ENCODE measurements at places on chromosomes 12 and 14.

GRCh38 chr12:28258998-28259397 is 68.7 kb downstream of the CCDC91 start:
- no peak for DNase-seq

DNA sequence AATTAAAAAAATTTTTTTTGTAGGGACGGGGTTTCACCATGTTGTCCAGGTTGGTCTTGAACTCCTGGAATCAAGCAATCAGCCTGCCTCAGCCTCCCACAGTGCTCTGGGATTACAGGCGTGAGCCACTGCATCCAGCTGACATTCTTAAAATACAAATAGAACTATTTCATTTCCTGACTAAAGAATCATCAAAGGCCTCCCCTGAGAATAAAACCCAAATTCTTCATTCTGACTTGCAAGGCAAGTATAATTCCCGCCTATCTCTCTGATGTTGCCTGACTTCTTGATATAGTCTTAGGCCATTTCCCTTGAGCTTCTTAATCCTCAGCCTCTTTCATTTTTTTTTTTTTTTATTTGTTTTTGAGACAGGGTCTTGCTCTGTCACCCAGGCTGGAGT is 4.4 kb upstream of the BICD1 start:
- DNase-seq = no peak

- DNase-seq = no peak
Observed at GRCh38 chr12:115370650-115371049, 686.7 kb upstream of the TBX3 start.

GRCh38 chr12:53046655-53047220 is 3.1 kb upstream of the TNS2 start:
- peak; percentile 48 for DNase-seq

DNA sequence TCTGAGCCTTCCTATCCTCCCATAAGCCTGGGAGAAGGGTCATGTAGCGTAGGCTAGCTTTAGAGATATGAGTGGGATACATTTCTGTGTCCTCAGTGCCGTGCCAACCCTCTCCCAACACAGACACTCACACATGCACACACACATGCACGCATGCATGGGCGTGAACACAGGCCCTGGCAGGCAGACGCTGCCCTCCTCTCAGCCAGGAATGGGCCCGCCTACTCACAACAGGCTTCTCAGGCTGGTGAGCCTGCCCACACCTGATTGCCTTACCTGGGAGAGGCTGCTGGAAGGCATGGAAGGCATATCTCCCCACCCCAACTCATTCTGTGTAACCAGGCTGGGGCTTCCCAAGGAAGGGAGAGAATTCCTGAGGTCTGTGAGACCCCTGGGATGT is 12.8 kb upstream of the ACVR1B start:
- DNase-seq = no peak

GRCh38 chr12:4849795-4850345 is 59.8 kb upstream of the KCNA1 start:
- no peak for DNase-seq

- no peak for DNase-seq
Observed at GRCh38 chr14:20601522-20601921, 10.3 kb upstream of the RNASE12 start.

DNA sequence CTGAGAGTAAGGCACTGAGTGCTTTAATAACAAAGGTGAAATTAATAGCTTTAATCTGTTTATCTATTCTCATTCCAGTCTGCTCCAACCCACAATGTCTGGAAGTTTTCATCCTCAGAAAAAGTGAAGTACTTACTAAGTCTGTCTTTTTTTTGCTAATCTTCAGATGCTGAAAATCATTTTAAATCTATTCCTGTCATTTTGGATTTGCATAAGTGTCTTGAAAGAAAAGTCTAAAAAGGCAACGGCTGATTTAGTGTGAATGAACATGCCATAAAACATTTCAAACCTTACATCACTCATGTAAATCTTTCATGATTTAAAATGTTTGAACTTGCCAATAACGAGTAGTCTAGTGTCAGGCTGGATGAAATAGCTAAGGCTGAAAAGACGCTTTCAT is 685.6 kb downstream of the RPS29 start:
- DNase-seq = no peak

- DNase-seq = peak; percentile 36
Observed at GRCh38 chr12:104358353-104359003, 54.9 kb downstream of the EID3 start.

DNA sequence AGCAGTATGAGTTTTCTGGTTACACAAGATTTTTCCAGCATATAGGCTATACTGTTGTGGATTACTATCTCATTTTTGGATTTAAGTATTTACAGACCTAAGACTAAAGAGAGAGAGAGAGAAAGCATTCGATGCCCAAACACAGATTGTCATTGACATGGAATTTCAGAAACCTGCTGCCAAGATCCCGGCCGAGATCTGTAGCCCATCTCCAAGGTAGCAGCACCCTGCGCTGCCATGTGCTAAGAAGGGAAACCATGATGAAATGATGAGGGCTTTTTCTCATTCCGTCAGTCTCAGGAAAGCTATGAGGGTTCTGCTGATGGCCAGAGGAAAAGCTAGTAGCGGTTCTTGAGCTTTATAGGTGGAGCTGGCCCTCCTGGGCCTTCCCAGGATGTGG is 135.6 kb upstream of the EVL start:
- DNase-seq = no peak

DNA sequence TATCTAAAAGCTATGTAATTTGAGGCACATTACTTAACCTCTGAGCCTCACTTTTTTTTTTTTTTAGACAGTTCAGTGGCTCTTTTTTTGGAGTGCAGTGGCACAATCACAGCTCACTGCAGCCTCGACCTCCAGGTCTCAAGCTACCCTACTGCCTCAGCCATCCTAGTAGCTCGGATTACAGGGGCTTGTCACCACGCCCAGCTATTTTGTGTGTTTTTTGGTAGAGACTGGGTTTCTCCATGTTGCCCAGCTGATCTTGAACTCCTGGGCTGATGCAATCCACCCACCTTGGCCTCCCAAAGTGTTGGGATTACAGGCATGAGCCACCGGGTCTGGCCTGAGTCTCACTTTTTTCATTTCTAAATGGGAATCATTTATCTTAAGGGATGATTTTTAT is 192.0 kb upstream of the PDZRN4 start:
- no peak for DNase-seq

- DNase-seq = peak; percentile 72
Observed at GRCh38 chr14:21300892-21301291, 21.0 kb downstream of the RPGRIP1 start.

GRCh38 chr12:47858511-47859266 is 39.0 kb upstream of the HDAC7 start:
- no peak for DNase-seq

DNA sequence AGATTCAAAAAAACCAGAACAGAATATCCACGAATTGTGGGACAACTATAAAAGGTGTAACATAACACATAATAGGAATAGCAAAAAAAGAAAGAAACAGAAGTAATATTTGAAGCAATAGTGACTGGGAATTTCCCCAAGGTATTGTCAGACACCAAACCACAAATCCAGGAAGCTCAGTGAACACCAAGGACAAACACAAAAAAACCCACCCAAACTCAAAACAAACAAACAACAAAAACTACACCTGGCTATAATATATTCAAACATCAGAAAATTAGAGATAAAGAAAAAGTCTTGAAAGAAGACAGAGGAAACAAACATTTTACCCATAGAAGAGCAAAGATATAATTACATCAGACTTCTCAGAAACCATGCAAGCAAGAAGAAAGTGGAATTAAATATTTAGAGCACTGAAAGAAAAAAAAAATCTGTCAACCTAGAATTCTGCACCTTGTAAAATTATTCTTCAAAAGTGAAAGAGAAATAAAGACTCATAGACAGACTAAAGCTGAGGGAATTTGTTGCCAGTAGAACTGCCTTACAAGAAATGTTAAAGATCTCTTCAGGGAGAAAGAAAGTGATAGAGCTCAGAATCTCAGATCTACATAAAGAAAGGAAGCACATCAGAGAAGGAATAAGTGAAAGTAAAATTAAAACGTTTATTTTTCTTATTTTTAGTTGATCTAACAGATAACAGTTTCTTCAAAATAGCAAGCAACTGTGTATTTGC is 12.1 kb upstream of the HMGA2 start:
- no peak for DNase-seq

GRCh38 chr12:94225947-94226630 is 77.7 kb downstream of the PLXNC1 start:
- DNase-seq = no peak

- DNase-seq = no peak
Observed at GRCh38 chr12:31315044-31315715, 10.8 kb downstream of the SINHCAF start.

- no peak for DNase-seq
Observed at GRCh38 chr12:125310461-125310860, 245.2 kb downstream of the AACS start.

GRCh38 chr14:54975856-54976255 is 51.0 kb downstream of the WDHD1 start:
- DNase-seq = no peak

GRCh38 chr14:90842726-90843125 is 26.5 kb upstream of the TTC7B start:
- no peak for DNase-seq

DNA sequence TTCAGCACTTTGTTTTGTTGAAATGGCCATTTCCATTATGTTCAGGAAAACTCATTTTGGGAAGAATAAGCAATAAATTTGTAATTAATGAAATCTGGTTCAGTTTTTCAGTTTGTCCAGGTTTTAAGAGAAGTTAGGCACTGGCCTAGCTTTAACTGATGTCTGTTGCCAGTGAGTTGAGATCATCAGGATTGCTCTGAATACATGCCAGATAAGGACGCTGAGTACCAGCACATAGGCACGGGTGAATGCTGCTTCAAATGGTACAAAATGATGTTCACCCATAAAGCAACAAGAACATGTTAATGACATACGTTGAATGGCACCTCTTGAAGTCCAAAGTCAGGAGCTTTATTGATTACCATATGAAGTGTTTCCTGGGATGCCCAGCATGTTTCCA is 46.5 kb downstream of the PIWIL1 start:
- DNase-seq = no peak
